ENCODE measurements at places on chromosomes 2 and 18. TPM values are rescaled to one million over a fixed set of nuclear protein-coding genes. Genes with fewer than 3 reads are reported as not detected.

- DNase-seq = no peak
Measured at GRCh38 chr2:106642679-106643078, 155.5 kb downstream of the CD8B2 start.

The TMEM17 gene
- 1.3 TPM for total RNA-seq

- DNase-seq = no peak
Measured at GRCh38 chr2:102764083-102764482, 2.3 kb downstream of the TMEM182 start.

The SULT1C4 gene
- total RNA-seq = 0.26 TPM

DNA sequence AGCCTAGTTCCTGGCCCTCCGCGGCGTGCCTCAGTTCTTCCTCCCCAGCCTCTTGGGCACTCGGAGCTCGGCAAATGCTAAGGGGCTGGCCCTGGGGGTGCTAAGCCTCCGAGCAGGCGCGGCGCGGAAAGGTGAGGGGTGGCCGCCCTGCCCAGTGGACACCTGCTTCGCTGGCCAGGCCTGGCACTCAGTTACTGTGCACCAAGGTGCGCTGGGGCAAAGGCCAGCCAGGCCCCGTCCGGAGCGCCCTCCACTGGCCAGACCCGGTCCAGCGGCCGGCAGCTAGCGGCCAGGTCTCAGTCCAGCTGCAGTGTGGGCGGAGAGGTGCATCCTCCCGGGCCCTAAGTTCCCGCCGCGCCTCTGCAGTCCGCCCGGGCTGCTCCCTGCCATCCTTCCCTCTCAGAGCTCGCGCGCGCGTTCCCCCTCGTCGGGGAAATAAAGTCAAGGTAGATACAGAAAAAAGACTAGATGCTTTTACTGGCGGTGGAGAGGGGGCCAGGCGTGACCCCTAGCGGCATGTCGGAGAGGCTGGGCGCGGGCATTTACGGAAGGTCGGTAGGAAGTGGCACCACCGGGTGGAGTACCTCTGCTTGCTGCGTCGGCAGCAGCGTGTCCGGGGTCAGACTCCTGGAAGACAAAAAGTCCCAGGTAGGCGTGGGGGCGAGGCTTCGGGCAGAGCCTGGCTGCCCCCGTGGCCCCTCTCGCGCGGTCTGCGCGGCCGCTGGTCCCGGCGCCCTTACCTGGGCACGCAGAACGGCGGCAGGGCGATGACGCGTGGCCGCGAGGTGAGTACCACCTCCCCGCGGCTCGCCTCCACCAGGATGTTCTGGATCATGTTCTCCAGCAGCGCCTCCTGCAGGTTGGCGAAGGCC is 9.4 kb upstream of the CRYBA2 start:
- DNase-seq = peak; percentile 12
